ENCODE measurements at places on chromosomes 11 and 22.
A peak's percentile ranks its signal among the peaks of the same experiment; 100 is the strongest.

- H3K4me1 ChIP-seq = peaks cover 16% of the 10 kb centered on the region
- H3K27ac ChIP-seq = peak overlapping the region; percentile 70
- H3K4me3 ChIP-seq = peak overlapping the region; percentile 9
These were observed 17.1 kb downstream of the ASCC2 start for GRCh38 chr22:29820961-29821290.

DNA sequence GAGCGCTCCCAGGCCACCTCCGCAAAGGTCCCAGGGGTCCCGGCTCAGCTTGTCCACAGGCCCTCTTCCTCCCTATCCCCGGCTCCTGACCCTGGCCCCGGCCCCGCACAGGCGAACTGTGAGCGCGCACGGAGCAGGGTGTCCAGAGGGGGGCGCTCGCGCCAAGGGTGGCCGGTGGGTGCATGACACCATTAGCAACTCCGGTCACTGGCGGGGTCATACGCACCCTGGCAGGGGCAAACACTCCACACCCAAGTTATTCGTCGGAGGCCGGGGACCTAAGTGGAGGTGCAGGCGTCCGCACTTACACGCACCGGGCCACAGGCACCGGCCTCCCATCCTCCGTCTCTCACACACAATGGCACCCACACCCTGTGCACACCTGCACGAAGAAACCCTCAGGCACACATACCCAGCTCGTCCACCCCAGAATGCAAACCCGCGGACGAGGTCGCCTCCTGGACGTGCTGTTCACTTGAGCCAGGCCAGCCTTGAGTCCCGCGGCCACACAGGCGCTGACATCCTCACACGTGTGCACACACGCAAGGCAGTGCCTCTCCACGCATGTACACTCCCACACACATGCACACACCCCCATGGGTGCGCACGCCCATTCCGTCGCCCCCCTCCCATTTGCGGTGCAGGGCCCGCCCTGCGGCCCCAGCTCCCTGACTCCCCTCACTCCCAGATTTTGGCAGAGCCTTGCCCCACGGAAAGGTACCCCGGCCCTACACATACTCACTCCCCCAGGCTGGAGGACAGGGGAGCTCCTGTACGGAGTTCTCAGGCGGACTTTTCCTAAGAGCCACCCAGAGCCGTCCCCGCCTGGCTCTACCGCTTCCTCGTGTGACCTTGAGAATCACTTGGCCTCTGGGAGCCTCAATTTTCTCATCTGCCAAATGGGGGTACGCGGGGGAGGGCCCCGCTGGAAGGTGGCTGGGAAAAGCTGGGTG lies at the start of gene RASGRP2:
RASGRP2 (minus strand) TSS at position 552 of the 953 bp plus-strand sequence. CDS start 1,276 bp downstream, outside the sequence.
- no peak for DNase-seq
- peak within 1 kb of the TSS; percentile 14 for H3K4me3 ChIP-seq
- H3K4me1 ChIP-seq = peaks cover 8% of the 10 kb centered on the region
- no peaks in the 10 kb centered on the region for H3K36me3 ChIP-seq

DNA sequence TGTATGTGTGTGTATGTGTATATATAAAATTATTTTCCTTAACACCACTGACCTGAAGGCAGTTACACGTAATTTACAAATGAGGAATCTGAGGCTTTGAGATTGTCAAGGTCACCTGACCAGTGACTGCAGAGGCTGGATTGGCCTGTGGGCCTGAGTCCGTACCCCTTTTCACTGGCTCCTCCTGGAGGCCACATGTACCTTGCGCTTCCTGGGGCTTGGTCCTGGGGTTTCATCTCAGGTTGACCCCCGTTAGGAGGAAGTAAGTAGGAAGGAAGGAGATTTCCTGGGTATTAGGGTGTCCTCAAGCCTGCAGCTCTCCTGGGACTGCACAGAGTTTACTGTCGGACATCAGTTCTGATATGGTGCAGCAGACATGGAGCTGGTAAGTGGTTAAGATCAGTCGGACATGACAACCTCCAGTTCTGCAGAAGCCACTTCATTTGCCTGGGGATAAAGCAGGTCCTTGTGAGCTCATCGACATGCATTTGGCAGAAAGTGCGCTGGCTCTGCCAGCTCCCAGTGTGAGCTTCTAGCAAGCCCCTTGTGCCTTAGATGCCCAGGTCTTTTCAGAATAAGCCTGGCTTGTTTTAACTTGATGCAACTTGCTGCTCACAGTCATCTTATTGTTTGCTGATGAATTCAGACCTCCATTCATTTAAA lies 36.6 kb downstream of the ST3GAL4 start:
- H3K4me1 ChIP-seq = peaks cover 30% of the 10 kb centered on the region
- H3K36me3 ChIP-seq = no peaks in the 10 kb centered on the region
- no peaks in the 10 kb centered on the region for H3K27me3 ChIP-seq
- H3K4me3 ChIP-seq = no peak overlapping the region

- no peaks in the 10 kb centered on the region for H3K27me3 ChIP-seq
- no peak for DNase-seq
- H3K36me3 ChIP-seq = peaks cover 77% of the 10 kb centered on the region
- H3K27ac ChIP-seq = no peak overlapping the region
- no peak overlapping the region for H3K4me3 ChIP-seq
- peaks cover 8% of the 10 kb centered on the region for H3K4me1 ChIP-seq
These were observed 86.8 kb downstream of the BMAL1 start for GRCh38 chr11:13364388-13364787.

DNA sequence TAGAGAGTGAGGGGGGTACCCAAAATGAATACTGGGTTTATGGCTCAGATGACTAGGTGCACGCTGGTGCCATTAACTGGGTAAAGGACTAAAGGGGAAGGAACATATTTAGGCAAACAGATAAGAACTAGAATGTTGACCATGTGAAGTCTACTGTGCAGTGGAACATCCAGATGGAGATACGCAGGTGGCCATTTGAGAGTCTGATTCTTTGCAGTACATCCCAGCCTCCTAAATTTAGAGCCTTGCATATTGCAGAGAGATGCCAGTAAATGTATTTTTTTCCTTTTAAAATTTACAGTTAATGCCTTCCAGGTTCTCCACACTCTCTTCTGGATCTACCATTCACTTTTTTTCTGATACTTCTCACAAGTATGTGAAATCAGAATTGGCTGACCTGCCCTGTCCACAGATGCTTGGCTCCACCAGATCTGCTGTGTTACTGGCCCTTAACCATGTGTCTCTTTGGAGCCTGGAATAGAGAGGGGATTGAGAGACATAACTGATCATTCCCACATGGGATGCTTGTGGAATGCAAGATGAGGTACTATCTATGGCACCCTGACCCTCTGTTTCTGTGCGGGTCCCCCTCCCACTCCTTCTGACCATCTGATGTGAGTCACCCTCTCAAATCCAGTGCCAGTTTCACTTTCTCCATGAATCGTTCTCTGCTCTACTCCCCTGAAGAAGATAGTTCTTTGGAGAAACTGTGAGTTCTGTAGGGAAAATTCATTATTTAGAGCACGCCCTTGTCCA lies 77.0 kb upstream of the NCAM1 start:
- H3K27ac ChIP-seq = no peak overlapping the region
- H3K36me3 ChIP-seq = no peaks in the 10 kb centered on the region
- no peak overlapping the region for H3K4me3 ChIP-seq
- H3K4me1 ChIP-seq = no peaks in the 10 kb centered on the region
- DNase-seq = peak; percentile 11
- no peaks in the 10 kb centered on the region for H3K27me3 ChIP-seq

DNA sequence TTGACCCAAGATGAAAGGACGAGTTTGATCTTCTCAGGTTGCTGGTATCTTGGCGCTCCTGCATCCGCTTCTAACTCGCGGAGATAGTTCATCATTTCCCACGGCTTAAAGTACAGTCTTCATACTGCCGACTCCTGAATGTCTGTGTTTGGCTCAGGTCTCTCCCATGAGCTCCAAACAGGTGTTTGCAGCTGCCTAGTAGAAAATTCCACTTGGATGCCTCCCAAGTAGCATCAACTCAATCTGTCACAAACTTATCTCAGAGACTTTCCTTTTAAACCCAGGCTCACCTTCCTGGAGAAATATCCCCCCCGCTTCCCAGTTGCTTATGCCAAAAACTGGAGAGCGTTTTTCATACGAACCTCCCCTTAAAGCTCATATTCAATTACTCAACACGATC lies 986.5 kb downstream of the TBC1D22A start:
- peaks cover 8% of the 10 kb centered on the region for H3K4me1 ChIP-seq
- H3K36me3 ChIP-seq = no peaks in the 10 kb centered on the region
- no peak overlapping the region for H3K27ac ChIP-seq
- no peak overlapping the region for H3K4me3 ChIP-seq

GRCh38 chr11:69366591-69366990 lies 72.6 kb downstream of the MYEOV start:
- H3K4me1 ChIP-seq = peaks cover 16% of the 10 kb centered on the region
- no peak overlapping the region for H3K4me3 ChIP-seq
- H3K36me3 ChIP-seq = no peaks in the 10 kb centered on the region
- no peaks in the 10 kb centered on the region for H3K27me3 ChIP-seq
- H3K27ac ChIP-seq = no peak overlapping the region
- no peak for DNase-seq

DNA sequence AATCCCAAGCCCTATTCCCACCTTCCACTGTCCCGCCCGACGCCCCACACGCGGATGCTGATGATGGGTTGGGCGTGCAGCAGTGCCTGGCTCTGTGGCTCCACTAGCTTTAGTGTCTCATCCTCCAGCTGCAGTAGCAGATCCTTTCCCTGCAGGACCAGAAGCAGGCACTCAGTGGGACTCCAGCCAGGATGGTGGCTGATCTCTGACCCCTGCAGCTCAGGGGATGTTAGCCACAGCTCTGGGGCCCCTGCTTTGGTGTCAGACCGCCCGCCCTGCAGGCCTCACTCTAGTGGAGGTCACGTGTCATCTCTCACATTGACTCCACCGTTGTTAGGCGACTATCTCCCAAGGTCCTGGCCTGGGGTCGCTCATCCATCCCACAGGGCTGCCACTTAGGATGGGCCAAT lies 11.8 kb downstream of the SMPD1 start:
- no peaks in the 10 kb centered on the region for H3K4me1 ChIP-seq
- H3K27ac ChIP-seq = no peak overlapping the region
- H3K36me3 ChIP-seq = no peaks in the 10 kb centered on the region
- no peak overlapping the region for H3K4me3 ChIP-seq

DNA sequence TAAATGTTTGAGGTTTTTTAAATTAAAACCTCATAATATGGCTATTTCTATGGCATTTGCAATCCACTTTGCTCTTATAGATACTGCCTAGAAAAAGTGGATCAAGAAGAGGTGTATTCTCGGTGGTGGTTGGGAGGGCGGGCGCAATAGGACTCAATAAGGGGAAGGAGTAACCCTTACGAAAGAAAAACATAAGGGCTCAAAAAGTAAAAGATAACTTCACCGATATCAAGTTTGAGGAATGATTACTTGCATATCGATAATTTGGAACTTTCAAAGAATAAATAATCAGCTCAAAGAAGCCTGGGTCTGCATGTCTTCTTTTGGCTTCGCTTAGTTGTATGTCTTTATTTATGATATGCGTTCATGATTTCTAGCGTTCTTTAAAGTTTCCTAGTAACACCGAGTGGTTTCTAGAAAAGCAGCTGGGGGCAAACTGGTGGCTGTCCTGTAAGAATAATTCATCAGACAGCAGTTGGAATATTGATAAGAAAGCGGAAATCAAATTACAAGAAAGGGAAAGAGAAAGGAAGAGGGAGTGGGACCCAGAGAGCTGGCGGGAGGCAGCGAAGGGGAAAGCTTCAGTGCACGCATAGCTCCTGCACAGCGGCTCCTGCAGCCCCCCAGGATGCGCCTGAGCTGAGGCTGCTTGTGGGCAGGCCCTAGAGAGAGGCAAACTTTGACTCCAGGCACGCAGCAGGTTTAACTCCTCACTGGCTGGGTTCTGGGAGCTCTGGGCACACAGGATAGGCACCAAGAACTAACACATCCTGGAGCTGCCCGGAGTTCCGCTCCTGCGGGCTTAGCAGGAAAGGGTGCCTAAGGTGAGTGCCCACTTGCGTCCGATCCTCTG lies 9.1 kb upstream of the FLI1 start:
- no peaks in the 10 kb centered on the region for H3K36me3 ChIP-seq
- H3K27me3 ChIP-seq = peaks cover 70% of the 10 kb centered on the region
- H3K4me1 ChIP-seq = no peaks in the 10 kb centered on the region
- H3K27ac ChIP-seq = no peak overlapping the region
- H3K4me3 ChIP-seq = no peak overlapping the region
- DNase-seq = no peak

GRCh38 chr11:62850911-62851806 lies 11.8 kb upstream of the WDR74 start:
- peak overlapping the region; percentile 94 for H3K4me3 ChIP-seq
- peak overlapping the region; percentile 52 for H3K27ac ChIP-seq
- H3K36me3 ChIP-seq = peaks cover 60% of the 10 kb centered on the region
- H3K27me3 ChIP-seq = no peaks in the 10 kb centered on the region

DNA sequence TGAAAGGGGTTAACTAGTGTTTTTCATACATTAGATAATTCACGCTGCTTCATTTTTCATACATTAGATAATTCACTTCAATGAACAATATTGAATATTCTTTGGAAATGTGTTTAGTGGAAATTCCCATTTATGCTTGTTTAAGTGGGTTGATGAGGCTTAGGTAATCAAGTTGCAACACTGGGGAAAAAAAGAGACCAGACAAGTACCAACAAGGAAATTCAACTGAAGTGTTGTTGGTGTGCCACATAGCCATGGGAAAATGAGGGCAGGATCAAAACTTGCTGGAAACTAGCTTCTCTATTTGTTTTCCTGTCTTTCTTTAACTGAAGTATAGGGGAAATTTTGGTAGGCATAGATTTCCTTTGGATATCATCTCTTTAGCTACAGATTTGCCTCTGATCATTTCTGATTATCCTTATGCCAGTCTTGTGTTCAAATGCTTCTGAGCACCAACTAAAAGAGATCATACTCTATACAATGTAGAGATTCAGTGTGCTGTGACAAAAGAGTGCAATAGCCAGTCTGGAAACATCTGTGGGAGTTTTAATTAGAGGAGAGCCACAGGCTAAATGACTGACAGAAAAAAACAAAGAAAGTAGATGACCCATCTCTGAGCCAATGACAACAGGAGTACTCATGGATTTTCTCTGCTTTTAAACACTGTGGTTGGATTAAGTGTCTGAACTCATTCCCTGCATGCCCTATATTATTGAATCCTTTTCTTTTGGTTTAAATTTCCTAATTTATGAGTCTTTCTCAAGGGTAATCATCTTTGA lies 67.6 kb upstream of the CTSC start:
- H3K27ac ChIP-seq = no peak overlapping the region
- H3K27me3 ChIP-seq = no peaks in the 10 kb centered on the region
- no peaks in the 10 kb centered on the region for H3K36me3 ChIP-seq
- peak; percentile 63 for DNase-seq

DNA sequence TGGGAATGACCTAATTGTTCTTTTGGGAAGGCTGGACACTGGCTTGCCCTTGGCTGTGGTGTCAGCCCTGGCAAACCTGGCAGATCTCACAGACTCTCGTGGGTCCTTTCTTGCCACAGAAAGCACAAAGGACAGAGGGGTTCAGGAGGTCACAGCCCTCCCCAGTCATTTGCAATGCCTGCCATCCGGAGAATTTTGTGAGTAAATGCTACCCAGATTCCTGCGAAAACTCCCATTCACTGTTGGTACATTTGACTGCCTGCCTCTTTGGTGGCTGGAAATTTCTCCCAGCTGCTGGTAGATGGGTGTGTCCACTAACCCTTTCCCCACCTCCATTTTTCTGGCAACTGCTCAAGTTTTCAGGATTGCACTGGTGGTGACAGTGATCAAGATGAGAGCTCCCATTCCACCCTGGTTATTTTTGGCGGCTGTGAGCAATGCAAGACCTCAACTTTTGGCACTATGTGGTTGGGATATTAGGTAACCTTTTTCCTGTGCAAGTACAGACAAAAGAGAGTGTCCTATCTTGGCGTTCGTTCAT lies 155.7 kb downstream of the NAV2 start:
- no peak overlapping the region for H3K4me3 ChIP-seq
- H3K4me1 ChIP-seq = peaks cover 14% of the 10 kb centered on the region
- H3K36me3 ChIP-seq = peaks cover 19% of the 10 kb centered on the region
- no peak overlapping the region for H3K27ac ChIP-seq

Data from MCF 10A (cell line).